CD4-positive, alpha-beta T cell treated with Interferon gamma for 1 hour (primary cell): ENCODE measurements at places on chromosomes 3 and 15.

- DNase-seq, result no peak
Observed at GRCh38 chr15:93333796-93334195, 244.8 kb upstream of the RGMA start.

DNA sequence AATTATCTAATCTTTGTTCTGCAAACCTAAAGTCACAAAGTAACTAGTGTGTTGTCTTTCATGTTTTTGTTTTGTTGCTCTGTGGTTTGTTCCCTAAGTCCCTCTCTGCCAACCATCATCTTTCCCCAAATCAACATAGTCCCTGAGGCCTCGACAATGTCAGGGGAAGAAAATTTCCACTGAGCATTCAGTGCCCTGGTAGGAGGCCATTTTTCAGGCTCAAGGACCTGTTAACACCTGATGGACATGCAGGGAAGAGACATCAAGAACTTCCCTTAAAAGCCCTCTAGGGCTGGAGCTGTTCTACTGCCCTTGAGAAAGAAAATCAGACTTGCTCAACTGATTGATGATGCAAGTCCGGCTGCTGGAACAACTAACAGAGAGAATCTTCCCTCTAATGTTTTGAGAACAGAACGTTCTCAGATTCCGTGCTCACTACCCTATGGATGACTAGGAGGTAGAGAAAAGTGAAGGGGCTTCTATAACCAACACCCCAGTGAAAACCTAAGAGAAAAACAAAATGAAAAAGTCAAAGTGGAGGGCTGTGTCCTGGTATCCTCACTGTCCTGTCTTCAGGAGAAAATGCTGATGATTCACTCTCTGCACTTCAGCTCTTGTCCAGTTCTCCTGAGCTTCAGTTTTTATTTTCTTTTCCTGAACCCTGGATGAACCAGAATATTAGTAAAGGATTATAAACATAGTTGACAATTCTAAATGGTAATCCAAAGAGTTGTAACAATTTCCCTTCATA lies 373.1 kb downstream of the FOXP1 start:
- no peak for DNase-seq

DNA sequence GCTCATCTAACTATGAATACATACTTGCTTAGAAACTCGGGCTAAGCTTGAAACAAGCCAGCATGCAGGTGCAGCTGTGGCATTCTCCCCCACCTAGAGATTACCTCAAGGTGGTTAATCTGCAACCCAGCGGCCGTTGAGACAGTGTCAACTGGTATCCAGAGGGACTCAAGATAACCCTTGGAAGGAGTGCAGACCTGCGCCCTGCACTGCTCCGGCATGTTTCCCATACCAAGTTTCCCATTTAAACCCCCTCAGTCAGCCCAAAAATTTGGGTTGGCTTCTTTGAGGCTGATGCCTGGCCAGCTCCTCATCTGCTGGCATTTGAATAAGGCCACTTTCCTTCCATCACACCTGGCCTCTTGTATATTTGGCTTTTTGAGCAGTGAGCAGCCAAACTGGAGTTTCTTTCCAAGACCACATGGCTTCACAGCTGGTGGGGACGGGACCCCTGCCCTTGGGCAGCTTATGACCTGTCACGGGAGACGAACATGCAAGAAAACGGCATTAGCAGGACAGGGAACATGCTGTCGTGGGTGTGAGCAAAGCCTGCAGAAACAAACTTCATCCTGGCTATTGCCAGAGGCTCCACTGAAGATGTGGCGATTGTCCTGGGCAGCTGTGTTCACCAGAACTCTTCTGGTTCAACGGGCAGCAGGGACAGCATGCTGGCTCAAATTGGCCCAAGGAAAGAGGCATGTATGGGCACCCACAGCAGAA lies 98.2 kb downstream of the PLXNA1 start:
- DNase-seq, result no peak

DNA sequence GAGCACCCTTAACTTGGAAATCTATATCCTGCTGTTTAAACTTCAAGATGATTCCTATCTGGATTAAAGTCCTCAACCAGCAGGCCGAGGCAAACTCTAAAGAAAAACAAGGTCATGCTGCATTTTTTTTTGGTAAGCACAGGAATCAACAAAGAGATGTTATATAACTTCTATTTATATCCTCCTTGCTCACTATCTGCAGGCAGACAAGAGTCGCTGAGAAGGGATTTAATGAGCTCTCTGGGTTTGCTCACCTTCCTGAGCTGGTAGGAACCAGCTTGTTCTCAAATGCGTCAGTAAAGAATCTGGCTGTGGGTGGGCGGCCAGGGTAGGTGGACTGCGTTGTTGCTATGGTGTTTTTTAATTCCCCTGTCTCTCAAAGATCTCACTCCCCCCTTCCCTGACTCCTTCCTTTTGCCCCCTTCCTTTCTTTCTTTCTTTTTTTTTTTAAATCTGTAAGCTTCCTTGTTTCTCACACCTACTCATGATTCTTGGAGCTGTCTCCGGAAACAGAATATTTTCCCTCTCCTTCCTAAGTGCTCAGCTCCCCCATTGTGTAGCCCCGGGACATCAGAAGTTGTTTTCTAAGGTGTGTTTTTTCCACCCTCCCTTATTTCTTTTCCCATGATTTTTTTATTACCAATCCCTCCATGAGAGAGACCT lies 228.8 kb upstream of the BHLHE40 start:
- no peak for DNase-seq

GRCh38 chr3:98776140-98776493 lies 13.0 kb downstream of the ST3GAL6 start:
- no peak for DNase-seq

- DNase-seq, result no peak
Observed at GRCh38 chr15:39414201-39414600, 166.7 kb upstream of the THBS1 start.

- DNase-seq, result no peak
Observed at GRCh38 chr15:26179906-26180305, 316.8 kb upstream of the ATP10A start.

GRCh38 chr3:72353236-72354128 lies 494.8 kb downstream of the SHQ1 start:
- no peak for DNase-seq

DNA sequence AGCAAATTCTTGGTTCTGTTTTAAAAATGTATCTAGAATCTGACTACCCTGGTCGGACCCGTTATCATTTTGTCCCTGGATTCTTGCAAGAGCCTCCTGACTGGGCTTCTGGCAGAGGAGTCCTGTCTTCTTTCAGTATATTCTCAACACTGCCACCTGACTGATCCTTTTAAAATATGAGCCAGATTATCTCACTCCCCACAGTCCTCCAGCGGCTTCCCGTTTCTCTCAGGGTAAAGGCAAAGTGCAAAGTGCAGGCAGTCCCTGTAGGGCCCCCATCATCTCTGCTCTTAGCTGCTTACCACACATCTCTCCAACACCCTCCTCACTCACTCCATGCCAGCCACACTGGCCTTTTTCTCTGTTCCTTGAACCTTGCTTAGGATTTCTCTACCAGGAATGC lies 28.4 kb downstream of the CRTC3 start:
- DNase-seq, result peak; percentile 9
